ENCODE measurements at places on chromosomes 3 and 15.

GRCh38 chr3:177463863-177464262 lies 266.6 kb upstream of the TBL1XR1 start:
- peak; percentile 49 for DNase-seq

- DNase-seq: no peak
Measured at GRCh38 chr3:188218603-188219002, 64.6 kb downstream of the LPP start.

- DNase-seq: no peak
Measured at GRCh38 chr15:59170295-59171066, 36.2 kb upstream of the LDHAL6B start.

- DNase-seq: peak; percentile 54
Measured at GRCh38 chr3:99866261-99866761, 48.6 kb downstream of the CMSS1 start.

DNA sequence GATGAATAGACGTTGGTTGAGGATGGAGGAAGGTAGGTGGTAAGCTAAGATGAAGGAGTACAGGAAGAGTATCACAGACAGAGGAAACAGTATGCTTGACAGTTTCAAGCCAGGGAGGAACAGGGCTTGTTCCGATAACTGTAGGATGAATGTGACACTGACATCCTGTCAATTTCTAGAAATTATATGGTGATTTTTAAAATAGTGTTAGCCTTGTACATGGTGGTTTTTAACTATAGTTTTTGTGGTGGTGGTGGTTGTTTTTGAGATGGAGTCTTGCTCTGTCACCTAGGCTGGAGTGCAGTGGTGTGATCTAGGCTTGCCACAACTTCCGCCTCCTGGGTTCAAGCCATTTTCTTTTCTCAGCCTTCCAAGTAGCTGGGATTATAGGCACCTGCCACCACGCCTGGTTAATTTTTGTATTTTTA lies 92.8 kb downstream of the FNDC3B start:
- DNase-seq: peak; percentile 65

DNA sequence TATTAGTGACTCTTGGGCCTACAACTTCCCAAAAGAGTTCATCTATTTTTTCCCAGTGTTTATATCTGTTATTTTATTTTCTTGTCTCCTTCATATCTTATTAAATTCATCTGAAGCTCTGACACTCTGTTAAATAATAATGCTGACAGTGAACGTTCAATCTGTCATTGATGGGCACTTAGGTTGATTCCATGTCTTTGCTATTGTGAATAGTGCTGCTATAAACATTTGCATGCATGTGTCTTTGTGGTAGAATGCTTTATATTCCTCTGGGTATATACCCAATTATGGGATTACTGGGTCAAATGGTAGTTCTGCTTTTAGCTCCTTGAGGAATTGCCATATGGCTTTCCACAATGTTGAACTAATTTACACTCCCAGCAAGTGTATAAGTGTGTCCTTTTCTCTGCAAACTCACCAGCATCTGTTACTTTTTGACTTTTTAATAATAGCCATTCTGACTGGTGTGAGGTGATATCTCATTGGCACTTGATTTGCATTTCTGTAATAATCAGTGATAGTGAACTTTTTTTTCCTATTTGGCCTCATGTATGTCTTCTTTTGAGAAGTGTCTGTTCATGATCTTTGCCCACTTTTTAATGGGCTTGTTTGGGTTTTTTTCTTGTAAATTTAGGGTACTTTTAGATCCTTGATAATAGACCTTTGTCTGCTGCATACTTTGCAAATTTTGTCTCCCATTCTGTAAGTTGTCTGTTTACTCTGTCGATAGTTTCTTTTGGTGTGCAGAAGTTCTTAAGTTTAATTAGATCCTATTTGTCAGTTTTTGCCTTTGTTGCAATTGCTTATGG lies 122.5 kb downstream of the LEKR1 start:
- no peak for DNase-seq

GRCh38 chr15:31020542-31020941 lies 29.1 kb upstream of the MTMR10 start:
- DNase-seq: no peak

DNA sequence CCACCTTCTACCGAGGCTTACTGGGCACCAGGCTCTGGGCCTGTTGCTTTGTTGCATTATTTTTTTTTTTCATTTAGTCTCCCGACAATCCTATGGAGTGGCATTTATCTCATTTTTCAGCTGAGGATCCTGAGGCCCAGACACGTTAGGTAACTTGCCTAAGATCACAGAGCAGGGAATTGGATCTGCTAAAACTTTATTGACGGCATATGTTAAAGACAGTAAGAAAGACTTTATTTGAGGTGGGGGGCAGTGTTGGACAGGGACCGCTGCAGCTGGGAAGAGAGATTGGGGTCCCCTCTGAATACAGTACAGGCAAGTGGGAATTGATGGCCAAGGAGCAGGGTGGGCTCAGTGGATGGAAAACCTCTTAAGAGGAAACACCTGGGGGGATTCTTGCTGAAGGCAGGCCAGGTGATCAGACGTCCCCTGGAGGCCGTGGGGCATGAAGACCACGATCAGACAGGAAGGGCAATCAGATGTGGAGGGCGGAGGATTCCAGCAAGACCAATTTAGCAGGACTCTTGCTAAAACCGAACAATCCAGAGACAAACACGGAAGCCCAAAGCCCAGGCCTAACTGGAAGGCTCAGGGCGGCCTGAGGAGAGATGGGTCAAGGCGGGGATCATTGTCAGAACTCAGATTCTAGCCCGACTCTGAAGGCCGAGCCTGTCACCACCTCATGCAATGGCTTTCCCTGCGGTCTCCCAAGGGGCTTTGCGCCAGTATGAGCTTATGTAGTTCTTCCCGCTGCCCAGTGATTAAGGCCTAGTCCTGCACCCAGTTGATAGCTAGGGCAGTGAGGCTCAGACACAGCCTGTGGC lies 53.7 kb downstream of the RGMA start:
- no peak for DNase-seq

- DNase-seq: no peak
Measured at GRCh38 chr3:123290962-123291361, 89.2 kb downstream of the SEC22A start.

DNA sequence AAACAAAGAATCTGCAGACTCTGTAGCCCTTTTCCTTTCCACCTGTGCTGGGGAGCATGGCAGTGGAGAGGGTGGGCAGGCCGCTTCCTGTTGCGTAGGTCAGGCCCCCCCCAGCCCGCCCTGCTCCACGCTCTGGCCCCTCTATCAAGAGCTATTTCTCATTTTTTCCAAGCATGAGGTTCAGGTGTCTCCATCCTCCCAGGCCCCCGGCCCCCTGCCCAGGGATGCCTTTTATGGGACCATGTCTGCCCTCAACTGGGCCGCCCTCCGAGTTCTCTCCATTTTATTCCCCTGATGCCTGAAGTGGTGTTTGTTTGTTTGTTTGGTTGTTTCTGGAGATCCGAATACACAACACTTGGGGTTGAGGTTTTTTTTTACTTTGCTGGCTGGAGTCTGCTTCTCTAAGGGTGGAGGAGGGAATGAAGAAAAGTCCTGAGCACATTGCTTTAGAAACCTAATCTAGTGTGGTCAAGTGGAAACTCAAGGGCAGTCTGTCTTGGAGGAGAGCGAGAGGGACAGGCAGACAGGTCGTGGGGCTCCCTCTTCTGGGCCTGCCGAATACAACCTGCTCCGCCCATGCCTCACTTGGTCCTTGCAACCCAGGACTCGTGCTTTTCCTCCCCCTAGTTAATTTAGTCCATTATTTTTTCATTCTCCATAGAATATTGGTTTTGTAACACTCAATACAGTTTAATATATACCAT lies 176.5 kb upstream of the LYSMD4 start:
- DNase-seq: no peak

GRCh38 chr3:117997201-117998049 lies 1037.2 kb downstream of the IGSF11 start:
- peak; percentile 62 for DNase-seq

GRCh38 chr3:134057006-134057653 lies 27.4 kb upstream of the SLCO2A1 start:
- DNase-seq: no peak

GRCh38 chr3:24047513-24047912 lies 102.4 kb downstream of the NR1D2 start:
- DNase-seq: no peak

- DNase-seq: peak; percentile 26
Measured at GRCh38 chr3:100335434-100335833, 877 bp downstream of the NIT2 start.

DNA sequence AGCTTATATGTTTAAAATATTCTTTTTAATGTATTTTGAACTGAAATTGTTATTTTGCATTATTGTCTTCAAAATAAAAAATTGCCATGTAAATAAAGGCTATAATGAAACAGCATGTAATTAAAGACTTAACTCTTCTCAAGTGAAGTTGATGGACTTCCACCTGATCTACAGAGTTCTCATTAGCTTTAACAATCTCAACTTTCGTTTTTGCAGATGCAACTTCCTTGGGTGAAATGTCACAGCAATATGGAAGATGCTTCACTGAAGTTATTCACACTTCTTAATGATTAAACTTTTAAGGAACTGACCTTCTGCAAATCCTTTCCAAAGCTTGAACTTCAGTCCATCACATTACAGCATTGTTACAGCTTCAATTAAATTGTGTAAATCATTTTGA lies 63.6 kb downstream of the OSTN start:
- DNase-seq: no peak

DNA sequence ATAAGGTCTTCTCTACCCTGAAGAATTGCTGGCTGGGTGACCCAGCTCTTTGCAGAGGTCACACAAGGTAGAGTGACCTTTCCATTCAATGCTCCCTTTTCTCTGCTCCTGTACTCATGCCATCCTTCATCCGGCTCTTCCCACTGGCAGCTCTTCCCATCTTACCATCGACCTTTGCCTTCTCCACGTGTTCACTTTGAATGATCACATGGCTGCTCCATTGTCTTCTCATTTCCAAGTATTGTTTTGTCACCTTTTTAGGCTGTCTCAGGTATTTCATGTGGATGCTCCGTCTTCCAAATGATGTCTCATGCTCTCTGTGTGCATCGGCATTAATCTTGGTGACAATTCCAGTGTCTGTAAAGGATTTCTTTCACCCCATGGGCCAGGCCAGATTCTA lies 76.6 kb upstream of the ONECUT1 start:
- no peak for DNase-seq

GRCh38 chr3:196268284-196269163 lies 19.0 kb downstream of the PCYT1A start:
- DNase-seq: peak; percentile 41

DNA sequence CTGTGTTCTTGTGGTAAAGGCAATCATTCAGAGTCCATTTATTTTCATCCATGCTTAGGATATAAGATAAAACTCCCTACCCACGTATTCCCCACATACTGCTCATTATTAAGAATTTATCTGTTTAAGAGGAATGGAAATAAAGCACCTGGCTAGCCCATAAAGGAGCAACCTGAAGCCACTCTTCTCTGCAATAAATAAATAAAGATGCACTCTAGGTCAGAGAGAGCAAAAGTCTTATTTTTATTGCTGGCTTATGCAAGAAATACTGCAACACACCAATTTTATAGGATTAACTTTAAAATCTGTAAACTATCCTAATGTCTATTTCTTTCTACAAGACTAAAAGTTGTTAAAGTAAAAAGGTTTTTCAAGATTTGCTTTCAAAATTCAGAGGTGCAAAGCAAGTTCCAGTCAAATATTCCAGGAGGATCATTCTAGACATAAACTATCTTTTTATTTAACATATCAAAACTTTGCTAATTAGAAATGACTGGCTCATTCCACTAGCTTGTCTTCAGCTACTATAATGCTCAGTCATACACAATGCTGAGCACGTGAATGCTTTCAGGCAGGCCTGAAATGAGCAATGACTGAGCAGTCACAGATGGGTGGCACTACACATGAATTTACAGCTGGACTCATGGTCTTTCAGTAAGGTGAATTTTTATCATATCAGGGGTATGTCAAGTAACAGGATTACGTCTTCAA lies 7.1 kb downstream of the TJP1 start:
- DNase-seq: peak; percentile 11

DNA sequence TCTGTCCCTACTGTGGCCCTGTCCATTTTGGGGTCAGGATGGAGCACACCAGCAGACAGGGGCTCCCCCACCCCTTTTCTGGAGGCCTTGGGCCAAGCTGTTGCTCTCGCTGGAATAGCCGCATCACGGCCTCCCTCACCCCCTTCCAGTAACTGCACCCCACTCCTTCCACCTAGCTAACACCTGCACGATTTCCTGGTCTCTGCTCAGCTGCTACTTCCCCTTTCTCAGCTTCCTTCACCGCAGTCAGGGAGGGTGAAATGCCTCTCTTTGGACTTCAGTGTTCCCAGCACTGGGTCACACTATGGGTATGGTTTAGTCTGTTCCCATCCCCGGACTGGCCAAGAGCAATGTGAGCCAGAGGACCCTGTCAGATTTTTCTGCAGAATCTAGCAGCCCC lies 400.2 kb downstream of the MCTP2 start:
- DNase-seq: no peak

GRCh38 chr3:11640009-11640673 lies 3.6 kb downstream of the VGLL4 start:
- DNase-seq: no peak

DNA sequence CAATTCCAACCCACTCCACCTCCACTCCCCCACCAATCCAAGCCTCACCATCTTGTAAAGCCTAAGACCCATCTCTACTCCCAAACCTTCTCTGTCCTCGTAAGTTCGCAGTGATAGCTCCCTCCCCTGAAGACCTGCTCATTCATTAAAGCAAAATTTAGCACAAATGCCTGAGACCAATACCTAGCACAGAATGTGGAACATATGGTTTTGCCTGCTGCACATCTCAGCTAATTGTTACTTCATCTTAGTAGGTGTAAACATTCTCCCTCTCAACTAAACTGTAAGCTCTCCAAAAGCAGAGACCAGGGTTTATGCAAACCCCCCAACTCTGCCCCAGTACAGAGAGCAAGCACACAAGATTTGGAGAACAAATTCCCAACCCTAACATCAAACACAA lies 20.5 kb downstream of the DCLK3 start:
- no peak for DNase-seq

DNA sequence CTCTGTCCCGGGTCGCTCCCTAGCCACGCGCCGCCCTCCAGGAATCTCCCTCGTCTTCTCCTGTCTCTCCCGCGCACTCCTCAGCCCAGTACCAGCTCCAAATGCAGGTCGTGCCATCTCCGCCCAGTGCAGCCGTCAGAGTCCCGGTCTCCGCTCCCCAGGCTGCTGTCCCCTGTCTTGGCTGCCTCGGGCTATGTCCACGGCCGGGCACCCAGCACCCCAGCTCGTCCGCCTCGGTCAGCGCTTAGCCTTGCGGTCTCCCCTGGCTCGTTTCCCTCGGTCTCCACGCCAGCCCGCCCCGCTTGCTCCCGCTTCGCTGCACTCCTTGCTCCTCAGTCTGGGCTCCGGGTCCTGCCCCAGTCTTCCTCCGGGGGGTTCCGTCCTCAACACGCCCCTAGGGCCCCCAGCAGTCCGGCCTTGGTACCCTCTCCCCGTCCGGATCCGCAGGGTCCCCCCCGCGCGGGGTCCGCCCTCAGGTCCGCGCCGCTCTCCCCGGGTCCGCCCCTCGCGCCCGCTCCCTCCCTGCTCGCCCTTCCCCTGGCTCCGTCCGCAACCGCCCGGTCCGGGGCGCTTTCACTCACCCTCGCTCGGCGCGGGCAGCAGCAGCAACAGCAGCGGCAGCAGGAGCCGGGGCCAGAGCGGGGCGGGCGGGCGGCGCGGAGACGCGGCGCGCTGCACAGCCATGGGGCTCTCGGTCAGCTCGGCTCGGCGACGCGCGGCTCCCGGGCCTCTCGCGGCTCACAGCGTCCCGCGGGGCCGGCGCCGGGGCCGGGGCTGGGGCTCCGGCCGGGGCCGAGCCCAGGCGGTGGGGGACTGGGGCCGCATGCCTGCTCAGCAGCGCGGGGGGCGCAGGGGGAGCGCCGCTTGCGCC lies 462 bp downstream of the IGDCC3 start:
- DNase-seq: no peak
